ENCODE measurements at places on chromosomes 5 and 9.

- DNase-seq: no peak
These were observed 51.5 kb upstream of the UBAC1 start for GRCh38 chr9:136012651-136013050.

DNA sequence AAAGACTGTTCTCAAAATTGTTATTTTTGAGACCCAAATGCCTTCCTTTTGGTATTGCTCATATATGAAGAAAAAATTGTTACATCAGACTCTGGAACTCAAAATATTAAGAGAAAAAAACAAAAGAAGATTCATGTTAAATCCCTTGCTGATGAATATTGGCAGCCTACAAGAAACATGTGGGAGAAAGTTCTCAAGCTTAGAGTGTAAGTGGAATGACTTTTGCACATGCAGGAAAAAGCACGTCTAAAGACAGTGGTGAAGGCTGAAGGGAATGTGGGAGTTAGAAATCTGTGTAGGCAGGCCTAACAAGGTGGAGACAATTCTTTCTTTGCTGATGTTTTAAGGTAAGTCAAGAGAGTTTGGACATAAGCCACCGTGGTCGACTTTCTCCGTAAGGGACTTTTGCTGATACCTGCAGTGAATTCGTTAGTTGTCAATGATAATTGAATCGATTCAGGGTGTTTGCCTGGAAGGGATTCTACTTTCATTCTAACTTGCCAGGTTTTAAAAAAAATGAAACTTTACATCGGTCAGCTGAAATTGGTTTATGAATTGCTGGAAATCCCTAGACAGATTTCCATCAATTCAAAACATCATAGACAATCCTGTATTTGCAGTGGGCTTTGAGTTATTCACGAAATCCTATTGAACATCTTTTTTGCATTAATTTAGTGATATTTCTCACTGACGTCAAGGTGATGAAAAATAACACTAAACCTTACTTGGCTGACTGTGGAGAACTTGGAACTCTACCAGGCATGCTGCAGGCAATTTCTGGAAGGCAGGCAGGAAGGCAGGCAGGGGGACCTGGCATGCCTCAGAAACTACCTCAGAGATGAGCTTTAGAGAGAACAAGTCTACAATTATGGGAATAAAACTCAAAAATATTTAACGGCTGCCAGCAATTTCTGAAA is 359.1 kb upstream of the ADAMTSL1 start:
- no peak for DNase-seq

DNA sequence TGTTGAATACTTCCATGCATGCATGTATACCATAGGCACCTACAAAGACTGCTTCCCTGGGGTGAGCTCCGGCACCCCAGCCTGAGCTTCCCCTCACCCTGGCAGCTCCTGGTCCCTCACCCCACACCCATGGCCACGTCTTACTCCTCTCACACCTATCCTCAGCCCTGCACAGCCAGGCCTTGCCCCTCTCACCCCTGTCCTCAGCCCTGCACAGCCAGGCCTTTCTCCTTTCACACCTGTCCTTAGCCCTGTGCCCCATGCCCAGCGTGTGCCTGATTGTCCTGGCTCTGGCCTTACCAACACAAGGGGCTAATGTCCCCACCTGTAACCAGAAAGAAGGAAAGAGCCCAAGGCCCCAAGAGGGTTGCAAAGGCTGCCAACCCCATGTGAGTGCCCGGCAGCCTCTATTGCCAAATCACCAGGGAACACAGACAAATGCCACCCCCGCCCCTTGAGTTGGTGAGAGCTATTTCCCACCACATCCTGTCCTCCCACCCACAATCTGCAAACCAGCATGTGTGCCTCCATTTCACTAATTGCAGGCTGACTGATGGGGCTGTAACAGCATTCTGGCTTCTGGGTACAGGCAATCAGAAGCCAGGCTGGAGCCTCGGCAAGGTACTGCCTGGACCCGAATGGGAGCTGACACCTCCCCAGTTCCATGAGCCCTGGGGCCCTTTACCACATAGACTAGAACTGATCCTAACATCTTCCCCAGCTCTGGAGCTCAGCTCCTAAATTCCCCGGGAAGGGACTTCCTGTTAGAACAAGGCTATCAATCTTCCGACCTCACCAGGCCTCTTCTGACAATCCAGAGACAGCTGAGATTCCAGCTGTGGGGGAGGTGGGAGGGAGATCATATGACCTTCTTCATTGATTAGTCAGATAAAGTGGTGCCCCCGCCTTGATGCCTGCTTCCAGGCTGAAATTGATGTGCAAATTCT is 78.2 kb downstream of the FAM114A2 start:
- DNase-seq: no peak

DNA sequence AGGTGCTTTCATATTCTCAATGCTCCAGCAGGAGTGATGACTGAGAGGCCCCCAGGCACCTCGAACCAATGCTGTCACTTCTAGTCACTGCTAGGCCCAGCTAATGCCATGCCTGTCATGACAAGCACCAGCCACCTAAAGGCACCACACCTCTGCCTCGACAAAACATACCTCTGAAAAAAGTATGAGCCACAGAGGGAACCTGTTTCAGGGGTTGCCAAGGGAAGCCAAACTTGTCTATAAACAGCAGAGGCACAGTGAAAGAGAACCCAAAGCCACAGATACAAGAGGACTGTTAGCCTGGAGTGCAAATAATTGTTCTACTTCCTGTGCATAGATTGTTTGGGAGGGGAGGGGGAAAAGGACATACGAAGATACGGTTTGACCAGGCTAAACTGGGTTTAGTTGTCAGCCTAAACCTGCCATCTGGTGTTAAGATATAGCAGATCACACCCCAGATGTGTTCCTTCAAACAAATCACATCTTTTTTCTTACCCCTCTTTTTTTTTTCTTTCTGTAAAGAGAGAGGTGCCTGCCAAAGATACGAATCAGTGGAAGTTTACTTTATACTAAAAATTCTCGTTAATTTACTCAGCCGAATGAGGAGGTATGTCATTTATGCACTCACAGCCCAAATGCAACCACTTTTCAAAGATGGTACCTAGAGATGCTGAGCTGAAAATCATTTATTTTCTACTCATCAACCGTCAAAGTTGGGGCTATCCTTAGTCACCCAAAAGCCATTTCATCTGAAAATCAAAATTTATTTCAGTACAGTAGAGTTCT is 45.7 kb downstream of the BNC2 start:
- no peak for DNase-seq

DNA sequence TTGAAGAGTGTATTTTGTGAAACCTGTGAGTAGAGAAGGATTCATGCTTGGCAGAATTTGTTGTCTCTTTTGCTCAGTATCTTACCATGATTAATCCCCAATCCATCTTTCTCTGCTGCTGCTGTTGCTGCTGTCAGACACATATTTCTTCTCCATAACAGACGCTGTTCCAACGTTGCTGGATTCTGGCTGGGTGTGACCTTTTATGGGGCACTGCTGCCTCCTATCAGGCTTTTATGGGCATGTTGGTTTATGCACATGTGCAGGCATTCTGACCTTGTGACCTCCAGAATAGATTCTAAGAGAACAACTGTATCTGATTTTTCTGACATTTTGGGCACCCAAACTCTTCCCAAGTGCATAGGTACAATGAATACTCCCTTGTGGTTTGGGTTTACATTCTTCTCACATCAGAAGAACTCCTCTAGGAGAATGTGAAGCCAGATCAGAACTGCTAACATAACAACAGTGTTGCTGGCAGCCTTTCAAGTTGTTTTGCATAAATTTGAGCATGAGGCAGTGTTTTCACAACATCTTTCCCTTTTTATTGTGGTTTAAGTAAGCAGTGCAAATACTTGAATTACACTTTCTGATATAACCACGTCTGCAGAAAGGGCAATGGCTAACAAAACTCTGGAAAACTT is 9.2 kb upstream of the ISL1 start:
- no peak for DNase-seq

- DNase-seq: no peak
These were observed 232.2 kb upstream of the GRIN3A start for GRCh38 chr9:101970609-101971008.

GRCh38 chr9:38164659-38165221 is 95.7 kb upstream of the SHB start:
- DNase-seq: no peak

GRCh38 chr5:150255659-150256409 is 33.7 kb downstream of the CAMK2A start:
- DNase-seq: no peak

DNA sequence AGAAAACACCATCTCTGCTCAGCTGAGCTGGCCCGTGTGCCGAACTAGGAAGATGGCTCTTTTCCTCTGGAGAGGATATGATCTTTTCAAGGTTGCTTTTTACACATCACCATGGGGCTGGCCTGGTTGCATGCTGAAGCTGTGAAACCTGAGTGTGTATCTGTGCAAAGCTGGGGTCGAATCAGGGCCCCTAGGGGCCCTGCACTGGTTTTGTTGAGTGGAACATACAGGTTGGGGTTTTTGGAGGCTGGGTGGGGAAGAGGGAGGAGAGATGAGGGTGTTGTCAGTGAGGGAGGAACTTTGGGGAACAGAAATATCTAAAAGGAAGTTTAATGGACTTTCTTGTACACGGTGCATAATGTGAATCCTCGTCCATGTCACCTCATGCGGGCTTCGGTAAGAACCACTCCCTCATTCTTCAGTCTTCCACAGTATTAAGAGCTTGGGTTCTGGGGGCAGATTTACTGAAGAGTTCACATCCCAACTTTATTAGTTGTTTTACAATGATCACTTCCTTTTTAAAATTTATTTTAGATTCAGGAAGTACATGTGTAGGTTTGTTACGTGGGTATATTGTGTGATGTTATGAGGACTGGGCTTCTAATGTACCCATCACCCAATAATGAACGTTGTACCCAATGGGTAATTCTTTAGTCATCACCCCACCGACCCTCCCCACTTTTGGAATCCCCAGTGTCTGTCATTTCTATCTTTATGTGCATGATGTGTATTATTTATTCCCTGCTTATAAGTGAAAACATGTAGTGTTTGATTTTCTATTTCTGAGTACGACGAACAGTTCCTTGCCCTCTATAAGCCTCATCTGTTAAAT is 238.2 kb downstream of the NR3C1 start:
- DNase-seq: no peak

GRCh38 chr5:148844433-148845280 is 18.2 kb downstream of the ADRB2 start:
- DNase-seq: no peak

GRCh38 chr9:126549246-126550006 is 64.3 kb upstream of the LMX1B start:
- no peak for DNase-seq

DNA sequence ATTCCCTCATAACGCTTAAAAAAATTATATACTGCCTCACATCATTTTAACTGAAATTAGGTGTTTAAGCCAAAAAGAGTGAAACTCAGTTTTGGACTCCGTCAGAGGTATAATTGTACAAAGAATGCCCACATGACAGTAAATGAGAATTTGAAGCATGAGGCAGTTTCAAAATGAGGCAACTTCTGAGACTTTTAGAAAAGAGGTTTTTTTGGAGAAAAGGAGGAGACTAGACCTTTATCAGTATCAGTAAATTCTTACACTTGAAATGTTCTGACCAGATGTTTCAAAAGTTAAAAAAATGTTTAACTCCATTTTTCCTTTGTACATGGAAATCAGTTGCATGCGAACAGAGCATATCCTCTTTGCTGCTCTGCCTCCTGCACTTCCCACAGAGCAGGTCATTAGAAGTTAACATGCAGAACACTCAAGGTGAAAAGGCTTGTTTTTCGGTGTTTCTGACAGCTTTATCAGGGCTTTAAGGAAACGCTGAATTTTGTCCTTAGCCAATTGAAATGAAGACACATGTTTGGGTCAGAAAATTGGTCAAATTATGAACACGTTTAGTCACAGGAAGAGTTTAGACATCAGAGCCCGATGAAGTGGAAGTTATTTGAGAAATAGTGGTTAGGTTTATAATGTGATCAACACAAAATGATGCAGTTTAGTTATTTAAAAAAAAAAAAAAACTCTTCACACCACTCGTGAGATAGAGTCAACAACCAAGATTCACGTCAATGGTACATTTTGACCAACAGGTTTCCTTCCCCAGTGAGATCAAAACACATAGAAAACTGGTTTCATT is 59.5 kb downstream of the PIK3R1 start:
- DNase-seq: no peak

DNA sequence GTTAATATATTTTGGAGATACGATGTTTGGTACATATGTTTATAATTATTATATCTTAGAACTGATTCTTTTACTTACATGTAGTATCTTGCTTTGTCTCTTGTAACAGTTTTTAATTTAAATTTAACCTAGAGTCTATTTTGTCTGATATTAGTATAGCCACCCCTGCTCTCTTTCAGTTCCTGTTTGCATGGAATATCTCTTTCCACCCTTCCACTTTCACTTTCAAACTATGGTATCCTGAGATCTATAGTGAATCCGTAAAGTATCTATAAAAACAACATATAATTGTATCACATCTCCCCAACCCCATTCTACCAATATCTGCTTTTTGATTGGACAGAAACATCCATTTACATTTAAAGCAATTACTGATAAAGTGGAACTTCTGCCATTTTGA is 7.2 kb downstream of the IRGM start:
- no peak for DNase-seq

- DNase-seq: no peak
These were observed 21.9 kb downstream of the SAR1B start for GRCh38 chr5:134610725-134611124.

DNA sequence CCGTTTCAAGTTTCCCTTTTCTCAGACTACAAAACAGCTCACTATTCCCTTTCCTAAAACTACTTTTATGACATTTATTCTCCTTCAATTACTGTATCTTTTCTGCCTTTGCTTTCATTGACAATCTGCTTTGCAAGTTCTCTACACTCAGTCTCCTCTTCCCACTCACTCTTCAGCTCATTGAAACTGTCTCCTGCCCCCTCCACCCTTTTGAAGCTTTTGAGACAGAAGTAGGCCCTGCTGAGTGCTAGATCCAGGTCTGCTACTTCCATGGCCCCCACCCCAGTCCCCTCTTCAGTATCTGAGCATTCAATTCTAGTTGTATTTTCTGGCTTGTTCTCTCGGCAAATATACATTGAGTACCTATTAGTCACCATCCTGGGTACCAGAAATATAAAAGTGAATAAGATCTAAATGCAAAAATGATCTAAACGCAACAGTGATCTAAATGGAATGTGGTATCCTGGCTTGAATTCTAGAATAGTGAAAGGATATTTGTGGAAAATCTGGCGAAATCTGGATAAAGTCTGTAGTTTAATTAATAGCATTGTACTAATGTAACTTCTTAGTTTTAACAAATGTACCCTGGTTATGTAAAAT is 58.4 kb downstream of the OR2K2 start:
- DNase-seq: no peak

GRCh38 chr9:18474783-18475182 is 830 bp downstream of the ADAMTSL1 start:
- no peak for DNase-seq

- no peak for DNase-seq
These were observed 37.9 kb downstream of the SH3TC2 start for GRCh38 chr5:149024943-149025342.

Measured in stimulated activated CD8-positive, alpha-beta memory T cell treated with anti-CD3 and anti-CD28 coated beads, Interleukin-7, amount 100 ng/mL, for 24 hours (primary cell).